ENCODE measurements at places on chromosomes 5 and 9.

- no peak for DNase-seq
Measured at GRCh38 chr9:134189145-134189469, 24.7 kb upstream of the RNU6ATAC start.

DNA sequence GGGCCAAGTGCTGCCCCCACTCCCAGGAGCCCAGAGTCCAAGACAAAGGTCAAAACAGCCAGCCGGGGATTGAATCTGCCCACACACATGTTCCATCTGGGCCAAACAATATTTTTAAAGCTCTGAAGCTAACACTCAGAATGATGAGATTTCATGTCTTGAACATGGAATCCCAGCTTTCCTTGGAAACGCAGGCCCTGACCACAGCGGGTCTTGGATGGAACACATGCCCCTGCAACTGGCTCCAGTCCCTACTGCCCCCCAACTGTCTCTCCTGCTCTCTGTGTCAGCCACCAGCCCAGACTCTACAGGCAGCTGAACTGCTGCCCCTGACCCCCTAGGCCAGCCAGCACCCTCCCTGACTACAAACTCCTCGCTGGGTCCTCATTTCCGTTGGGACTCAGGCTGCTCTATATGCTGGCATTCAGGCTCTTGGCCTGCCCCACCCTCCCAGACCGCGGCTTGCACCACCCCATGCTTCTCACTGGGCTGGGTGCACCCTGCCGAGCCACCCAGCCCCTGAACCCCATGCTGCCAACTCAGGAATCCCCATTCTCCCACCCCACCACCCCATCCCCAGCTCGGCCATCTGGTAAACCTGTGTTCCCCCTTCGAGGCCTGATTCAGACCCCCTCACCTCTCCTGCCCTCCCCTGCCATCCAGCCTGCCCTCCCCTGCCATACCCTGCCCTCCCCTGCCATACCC, 71.7 kb downstream of the ADAMTS2 start:
- DNase-seq: no peak

DNA sequence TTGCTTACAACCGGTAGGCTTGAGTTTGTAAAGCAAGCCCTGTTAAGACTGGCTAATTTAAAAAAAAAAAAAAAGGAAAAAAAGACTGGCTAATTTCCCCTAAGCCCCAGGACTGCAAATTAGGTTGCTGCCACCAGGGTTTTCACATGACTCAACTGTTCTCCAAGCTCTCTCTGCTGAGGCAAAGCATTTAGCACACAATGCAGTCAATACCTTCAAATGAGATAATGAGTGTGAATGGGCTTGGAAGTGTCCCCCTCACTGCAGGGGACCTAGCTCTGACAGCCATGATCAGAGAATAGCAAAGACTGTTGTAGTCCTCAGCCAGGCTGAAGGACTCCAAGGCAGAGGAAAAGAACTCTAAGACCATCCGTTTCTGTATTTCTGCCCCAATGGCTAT, 42.8 kb upstream of the ZSWIM6 start:
- no peak for DNase-seq

GRCh38 chr9:272251-273213, 57.9 kb downstream of the DOCK8 start:
- DNase-seq: no peak

GRCh38 chr5:10712574-10713366, 48.3 kb downstream of the DAP start:
- no peak for DNase-seq

- no peak for DNase-seq
Measured at GRCh38 chr5:173197375-173197891, 37.6 kb downstream of the NKX2-5 start.

GRCh38 chr5:134464988-134465815, 53.5 kb upstream of the CDKN2AIPNL start:
- no peak for DNase-seq

GRCh38 chr5:79774171-79774854, 84.7 kb downstream of the CMYA5 start:
- DNase-seq: no peak

DNA sequence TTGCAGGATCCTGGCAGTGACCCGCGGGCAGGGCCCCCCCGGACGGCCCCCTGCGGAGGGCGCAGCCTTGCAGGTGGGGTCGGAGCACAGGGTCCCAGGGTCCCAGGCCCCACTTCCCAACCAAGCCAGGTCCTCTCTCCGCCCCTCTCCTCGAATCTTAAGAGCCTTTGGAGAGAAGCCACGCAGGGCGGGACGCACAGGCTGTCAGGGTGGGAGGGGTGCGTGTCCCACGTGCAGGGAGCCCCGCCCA, 18.4 kb upstream of the EGFL7 start:
- DNase-seq: no peak

DNA sequence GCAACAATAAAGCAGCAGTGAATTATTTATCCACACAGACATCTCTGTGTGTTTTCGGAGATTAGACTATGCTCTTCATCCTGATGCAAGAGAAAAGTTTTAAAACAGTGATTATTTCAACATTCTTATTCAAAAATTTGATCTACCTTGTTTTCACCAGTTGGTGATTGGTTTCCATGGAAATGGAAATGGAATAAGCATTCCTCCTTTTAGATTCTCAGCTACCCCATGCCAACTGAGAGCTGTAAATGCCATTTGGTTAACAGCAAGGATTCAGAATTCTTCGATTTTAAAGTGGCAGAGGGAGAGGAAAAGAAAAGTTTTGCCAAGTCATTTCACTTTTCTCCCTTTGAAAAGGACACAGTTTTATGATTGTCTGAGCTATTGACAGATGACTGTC, 154.7 kb downstream of the PCSK5 start:
- DNase-seq: no peak

DNA sequence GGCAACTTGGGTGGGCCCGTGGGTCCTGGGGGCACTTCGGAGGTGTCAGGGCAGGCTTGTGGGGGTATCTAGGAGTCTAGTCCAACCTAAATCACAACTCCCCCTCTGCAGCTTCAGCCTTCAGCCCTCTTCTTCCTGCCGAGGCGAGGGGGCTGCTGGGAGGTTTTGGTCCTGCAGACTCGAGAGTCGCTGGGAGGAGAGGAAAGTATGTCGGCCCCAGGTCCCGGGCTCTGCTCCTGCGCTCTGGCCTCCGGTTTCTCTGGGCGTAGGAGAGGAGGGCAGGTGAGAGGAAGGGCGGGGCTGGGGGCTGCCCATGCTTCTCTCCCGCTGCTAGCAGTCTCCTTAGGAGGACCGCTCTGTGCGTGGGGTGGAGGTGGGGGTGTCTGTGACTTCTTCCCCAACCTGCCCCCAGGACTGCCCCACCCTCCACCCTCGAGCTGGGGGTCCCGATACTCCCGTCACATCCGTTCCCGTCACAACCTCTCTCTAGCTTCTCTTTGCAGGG, 139.8 kb upstream of the COL5A1 start:
- no peak for DNase-seq

- DNase-seq: no peak
Measured at GRCh38 chr9:120388003-120388855, 191.7 kb downstream of the CDK5RAP2 start.

- DNase-seq: no peak
Measured at GRCh38 chr9:2955575-2955974, 111.7 kb upstream of the PUM3 start.

DNA sequence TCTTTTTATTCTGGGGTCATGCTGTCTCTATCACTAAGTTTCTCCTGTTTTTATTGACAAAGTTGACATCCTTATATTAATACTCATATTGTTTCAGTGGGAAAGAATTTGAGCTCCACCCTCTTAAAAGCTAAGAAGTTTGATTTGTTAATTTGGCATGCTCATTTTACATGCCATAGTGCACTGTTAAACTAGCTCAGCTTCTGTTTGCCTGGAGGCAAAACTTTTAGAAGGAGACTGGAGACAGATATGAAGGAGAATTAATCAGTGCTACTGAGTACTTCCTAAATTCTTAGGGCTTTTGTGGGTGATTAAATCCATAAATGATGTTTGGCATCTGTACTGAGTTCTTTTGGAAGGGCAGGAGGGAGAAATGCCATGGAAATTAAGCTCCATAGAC, 138.9 kb downstream of the NTRK2 start:
- no peak for DNase-seq

DNA sequence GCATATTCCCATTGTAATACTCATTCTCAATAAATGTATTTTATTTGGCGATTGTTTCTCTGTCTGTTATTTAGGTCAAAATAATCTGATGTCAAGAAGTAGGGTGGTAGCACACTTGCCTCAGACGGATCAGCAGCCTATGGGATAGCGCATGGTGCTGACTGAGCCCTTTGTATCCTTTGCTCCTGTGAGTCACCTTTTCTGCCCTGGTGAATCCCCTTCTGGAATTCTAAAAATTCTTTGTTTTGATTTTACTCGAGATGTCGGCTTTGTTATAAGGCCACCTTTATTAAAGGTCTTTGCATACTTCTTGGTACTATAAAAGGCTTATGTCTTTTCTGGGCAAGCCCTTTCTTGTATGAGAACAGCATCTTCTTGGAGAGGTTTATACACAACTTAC, 1187.8 kb downstream of the CDH9 start:
- DNase-seq: no peak

- DNase-seq: no peak
Measured at GRCh38 chr9:95370064-95370463, 52.6 kb upstream of the FANCC start.

GRCh38 chr9:114902786-114903524, 27.4 kb downstream of the TNFSF8 start:
- DNase-seq: no peak

- no peak for DNase-seq
Measured at GRCh38 chr5:42701351-42702059, 55.1 kb upstream of the CCDC152 start.

DNA sequence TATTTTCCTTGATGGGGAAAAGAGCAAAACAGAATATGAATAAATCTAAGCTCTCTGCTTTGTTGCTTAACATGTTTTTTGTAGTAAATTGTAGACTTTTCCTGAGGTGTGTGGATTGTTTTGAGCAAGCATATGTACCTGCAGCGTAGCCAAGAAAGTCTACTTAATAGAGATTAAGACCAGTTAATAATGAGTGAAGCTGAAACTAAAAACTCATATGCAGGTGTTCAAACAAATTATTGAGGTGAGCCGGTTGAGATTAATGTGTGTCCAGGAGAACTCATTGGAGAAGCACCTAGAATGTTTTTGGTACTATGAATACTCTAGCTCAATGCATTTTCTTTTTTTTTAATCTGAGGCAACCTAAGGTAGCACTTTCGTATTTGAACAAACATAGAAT, 49.2 kb downstream of the COX7C start:
- no peak for DNase-seq

DNA sequence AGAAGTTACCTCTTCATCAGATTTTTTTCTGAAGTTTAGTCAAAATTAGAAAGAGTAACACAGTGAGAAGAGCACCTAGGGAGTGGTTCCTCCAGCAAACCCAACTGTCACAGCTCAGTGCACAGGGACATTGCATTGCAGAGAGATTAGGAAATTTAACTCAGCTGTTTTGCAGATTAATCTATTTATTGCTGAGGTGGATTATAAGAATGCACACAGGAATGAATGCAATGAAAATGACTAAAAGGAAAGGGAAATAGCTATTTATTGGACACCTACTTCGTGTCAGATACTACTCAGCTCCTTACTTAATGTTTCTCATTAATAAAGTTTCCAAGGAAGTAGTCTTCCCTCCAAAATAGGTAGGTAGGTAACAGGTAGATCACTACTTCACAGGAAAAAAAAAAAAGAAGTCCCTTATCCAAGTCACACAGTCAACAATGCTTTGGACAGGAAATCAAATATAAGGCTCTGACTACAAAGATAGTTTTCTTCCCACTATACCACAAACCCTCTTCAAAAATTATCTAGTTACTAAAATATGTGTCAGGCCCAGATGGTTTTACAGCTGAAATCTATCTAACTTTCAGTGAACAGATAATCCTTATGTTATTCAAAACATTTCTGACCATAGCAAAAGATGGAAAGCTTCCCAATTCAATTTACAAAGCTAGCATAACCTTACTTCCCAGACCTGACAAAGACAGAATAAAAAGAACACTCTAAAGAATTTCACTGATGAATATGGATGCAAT, 442.2 kb upstream of the MPDZ start:
- no peak for DNase-seq

GRCh38 chr5:74300808-74301389, 339.6 kb downstream of the ENC1 start:
- DNase-seq: no peak

DNA sequence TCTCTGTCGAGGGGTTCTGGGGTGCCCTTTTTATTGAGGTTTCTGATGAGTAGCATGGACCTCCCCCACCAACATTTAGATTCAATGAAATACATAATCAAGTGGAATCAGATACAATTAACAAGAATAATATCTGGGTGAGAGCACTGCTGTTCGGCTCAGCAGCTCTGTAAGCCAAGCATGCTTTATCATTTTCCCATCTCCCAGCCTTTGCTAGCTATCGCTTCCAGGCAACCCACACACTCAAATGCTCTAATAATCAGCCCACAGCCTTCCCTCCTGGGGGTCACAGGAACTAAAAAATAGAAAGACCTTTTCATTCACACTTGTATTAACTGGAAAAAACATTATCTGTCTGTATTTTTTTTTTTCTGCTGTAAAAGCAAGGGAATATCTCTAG, 8.9 kb downstream of the PLPPR1 start:
- DNase-seq: no peak

GRCh38 chr5:72366324-72366976, 46.3 kb downstream of the PTCD2 start:
- DNase-seq: peak; percentile 49

DNA sequence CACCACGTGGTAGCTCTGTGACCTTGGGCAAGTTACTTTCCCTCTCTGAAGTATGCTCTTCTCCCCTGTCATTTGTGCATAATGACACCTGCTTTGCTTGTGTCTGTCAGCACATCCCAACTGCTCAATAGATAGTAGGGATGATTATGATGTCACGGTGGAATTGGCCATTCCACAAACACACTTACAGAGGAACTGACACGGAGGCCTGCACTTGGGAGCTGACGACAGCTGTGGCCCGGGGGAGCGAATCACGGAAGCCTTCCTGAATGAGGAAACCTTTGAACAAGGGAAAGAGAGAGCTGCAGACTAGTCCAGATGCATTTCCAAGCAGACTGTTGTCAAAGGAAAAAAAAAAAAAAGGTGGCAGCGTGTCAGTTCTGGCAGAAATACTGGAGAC, 21.0 kb downstream of the TLX3 start:
- no peak for DNase-seq

DNA sequence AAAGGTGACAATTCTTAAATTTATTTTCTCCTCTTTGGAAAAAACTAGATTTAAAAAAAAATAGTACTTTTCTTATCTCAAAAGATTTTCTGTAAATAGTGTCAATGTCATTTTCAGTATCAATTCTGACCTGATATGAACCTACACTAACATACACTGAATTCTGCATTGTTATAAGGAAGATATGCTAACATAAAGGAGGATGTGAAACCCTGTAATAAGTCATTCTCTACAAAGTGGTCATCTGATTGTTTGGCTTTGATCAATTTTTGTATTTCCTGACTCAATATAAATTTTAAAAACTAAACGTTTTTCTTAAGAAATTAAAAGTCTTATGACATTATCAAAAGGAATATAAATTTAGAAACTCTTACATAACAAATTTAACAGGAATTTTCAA, 233.6 kb upstream of the EDIL3 start:
- no peak for DNase-seq

- DNase-seq: no peak
Measured at GRCh38 chr5:59831326-59832010, 62.1 kb downstream of the PDE4D start.

GRCh38 chr5:140835622-140836510, 1.8 kb downstream of the PCDHA7 start:
- no peak for DNase-seq

GRCh38 chr5:14801792-14802191, 69.8 kb downstream of the ANKH start:
- DNase-seq: no peak
